ENCODE measurements at places on chromosomes 4 and X.

DNA sequence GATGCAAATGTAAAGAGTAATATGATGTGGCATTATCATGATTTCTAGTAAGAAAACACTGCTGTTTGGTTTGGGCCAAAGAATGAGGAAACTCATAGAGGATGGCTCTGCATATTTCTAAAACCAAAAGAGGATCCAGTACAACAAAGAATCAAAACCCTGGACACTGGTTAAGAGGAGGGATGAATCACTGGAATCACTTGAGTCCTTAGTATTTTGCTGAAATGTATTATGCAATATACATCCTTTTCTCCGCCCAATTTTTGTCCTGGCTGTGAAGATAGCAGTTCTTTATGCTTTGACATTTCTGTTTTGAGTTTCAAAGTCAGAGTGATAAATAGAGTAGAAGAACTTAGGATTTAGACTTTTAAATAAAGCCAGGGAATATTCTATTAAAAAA lies 345.9 kb downstream of the PACRGL start:
- no peak for DNase-seq

DNA sequence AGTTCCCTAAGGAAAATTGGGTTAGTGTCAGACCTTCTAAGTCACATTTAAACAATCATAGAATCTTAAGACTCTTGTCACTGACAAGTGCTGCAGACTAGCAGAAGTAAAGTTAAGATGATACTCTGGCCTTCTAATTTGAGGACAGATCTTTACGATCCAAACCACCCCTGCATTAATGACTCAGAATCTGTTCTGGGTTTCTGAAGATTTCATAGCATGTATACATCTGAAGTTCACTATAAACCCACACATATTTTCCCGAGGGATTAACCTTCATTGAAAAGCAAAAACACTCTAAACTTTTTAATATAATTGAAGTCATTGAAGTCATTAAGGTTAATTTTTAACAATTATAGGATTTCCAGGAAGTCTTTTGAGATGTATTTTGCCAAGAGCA lies 674.3 kb downstream of the IQCM start:
- DNase-seq: no peak

GRCh38 chrX:68847172-68847571 lies 18.4 kb downstream of the EFNB1 start:
- no peak for DNase-seq

DNA sequence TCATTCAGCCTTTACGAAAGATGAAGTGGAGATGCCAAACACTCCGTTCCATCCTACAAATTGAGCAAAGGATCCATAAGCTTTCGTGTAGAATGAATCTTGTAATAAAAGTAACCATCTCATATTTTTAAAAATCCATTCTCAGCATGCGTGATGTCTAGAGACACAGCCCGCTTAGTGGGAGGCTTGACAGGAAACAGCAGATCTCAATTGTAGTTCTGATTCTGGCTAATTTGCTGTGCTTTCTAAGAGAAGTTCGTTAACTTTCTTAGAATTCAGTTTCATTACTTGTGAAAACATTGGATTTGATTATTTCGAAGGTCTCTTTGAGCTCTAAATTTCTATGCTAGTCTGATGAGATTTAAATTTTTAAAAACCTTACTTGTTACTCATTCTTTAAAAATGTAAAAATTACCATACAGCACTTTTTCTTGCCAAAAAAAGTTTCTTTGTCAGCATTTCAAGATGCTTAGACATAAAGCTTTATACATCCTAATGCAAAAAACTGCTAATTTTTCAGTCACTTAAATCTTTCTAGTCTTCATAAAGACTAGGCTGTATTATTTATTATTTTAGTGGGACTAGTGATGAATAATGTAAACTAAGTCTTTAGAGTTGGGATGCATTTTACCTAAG lies 66.9 kb upstream of the NEIL3 start:
- no peak for DNase-seq

GRCh38 chr4:109908731-109909130 lies 4.0 kb upstream of the EGF start:
- no peak for DNase-seq

DNA sequence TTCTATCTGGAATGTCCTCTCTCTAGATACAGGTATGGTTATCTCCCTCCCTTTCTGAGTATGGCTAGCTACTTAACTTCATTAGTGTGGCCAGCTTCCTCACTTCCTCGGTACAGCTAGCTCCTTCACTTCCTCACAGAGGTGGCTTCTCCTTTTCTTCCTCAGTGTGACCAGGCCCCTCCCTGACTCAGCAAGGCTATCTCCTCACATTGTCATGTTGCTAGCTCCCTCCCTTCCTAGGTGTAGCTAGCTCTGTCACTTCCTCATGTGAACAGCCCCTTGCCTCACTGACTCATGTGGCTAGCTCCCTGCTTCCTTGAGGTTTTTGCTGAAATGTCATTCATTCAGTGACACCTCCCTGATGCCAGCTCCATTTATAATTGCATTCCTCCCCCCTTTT lies 67.3 kb upstream of the DDIT4L start:
- DNase-seq: no peak

DNA sequence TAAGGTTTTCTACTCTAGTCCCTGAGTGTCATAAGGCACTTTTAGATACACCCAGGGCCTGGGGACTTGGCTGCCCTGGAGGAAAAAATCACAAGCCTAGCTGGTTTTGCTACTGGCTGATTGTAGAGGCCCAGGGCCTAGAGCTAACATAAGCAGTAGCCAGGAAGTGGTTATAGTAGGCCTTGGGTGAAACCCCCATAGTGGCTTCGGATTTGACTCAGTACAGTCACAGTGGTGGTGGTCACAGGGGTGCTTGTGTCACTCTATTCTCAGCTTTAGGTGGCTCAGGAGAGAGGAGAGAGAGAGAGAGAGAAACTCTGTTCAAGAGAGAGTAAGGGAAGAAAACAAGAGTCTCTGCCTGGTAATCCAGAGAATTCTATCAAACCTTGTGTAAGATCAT lies 194.5 kb upstream of the EDA2R start:
- no peak for DNase-seq

DNA sequence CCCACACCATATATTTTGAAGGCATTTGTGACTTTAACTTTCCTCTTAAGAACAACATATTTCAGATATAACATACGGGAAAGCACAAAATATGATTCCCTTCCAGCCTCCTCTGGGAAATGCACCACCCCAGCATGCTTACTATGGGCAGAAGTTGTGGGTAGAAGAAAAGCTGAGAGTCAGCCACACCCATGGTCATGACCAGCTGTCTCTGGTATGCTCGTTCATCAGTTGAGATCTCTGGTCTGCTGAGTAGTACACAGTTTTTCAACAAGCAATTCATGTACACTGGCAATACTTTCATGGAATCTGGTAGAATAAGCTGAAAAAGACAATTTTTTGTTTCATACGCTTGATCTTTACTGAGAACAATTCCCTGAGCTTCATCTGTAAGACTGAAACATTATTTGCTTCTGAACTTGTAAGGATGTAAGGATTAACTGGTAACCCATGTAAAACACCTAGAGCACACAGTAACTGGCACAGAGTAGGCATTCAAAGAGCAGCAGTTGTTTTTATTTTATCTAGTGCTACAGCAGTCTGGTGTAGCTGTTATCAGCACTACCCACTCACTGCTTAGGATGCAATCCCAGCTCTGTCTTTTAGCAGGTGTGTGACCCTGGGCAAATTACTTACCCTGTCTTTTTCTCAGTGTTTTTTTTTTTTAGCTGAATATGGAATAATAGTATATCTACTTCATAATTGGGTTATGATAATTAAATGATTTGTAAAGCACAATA lies 47.6 kb downstream of the METTL14 start:
- no peak for DNase-seq

DNA sequence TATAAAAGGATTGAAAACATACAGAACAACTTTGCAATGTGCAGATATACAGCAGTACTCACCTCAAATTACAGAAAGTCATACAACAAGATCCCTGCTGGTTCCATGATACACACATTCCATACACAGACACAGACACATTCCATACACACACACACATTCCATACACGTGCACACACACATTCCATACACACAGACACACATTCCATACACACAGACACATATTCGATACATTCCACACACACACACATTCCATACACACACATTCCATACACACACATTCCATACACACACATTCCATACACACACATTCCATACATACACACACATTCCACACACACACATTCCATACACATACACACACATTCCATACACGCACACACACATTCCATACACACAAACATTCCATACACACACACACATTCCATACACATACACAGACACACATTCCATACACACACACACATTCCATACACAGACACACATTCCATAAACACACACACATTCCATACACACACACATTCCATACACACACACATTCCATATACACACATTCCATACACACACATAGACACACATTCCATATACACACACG lies 13.7 kb downstream of the LINC00632 start:
- no peak for DNase-seq

DNA sequence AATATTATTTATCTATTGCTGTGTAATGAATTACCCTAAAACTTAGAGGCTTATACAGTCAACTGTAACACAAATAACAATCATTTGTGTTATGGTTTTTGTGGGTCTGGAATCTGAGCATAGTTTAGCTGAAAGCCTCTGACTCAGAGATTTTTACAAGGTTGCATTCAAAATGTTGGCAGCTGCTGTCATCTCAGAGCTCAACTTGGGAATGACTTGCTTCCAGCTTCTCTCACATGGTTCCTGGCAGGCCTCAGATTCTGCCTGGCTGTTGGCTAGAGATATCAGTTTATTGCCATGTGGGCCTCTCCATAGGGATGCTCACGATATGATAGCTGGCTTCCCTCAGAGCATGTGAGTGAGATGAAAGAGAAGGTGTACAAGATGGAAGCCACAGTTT lies 70.2 kb upstream of the BRWD3 start:
- DNase-seq: no peak

DNA sequence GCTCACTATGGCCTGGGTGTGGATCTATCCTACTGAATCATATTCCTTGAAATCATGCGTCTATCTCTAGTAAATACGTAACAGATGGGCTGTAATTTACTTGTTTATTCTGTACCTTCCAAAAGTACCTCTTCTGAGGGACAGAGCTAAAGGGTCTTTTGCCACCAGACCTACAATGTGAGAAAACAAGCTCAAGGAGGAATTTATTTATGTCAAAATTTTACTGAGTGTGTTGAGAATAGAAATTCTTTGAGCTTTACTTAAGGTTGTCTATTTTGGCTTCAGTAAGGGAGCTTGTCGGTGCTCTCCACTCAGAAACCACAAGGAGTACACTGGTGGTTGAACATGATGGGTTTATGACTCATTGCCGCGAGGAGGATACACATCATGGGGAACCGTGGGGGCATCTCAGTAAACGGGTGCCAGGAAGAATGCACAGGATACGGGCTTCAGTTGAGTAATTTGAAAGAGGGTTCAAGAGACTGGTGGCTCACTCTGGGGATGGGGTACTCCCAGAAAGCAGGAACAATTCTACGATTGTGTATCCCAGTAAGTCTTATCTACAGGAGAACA lies 3.0 kb downstream of the ANK2 start:
- no peak for DNase-seq

DNA sequence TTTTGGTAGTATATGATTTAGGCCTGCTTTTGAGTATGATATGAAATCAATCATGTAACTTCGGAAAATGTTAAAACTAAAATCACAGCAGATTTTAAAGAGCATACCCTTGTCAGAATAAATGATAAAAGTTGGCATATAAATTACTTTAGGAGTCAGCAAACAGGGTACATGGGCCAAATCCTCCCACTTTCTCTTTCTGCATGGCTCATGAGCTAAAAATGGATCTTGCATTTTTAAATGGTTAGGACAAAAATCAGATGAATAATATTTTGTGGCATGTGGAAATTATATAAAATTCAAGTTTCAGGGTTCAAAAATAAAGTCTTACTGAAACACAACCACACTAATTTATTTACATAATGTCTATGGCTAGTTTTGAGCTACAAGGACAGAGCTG lies 214.9 kb downstream of the GASK1B start:
- no peak for DNase-seq

- DNase-seq: no peak
Observed at GRCh38 chrX:47722260-47722659, 63.3 kb upstream of the UXT start.
